NCI-H460 (cell line): ENCODE measurements at places on chromosomes 5 and 9. TPM values are rescaled to one million over a fixed set of nuclear protein-coding genes. Genes with fewer than 3 reads are reported as not detected.

LMBRD2 gene
- 9.7 and 11.5 TPM in 2 replicates for total RNA-seq

FBP2 gene
- total RNA-seq = not detected in 2 replicates

TUSC1 gene
- total RNA-seq = 13.7 and 20.7 TPM in 2 replicates

PCDHGA7 gene
- 0.54 and 0.55 TPM in 2 replicates for total RNA-seq

CKMT2 gene
- not detected in 2 replicates for total RNA-seq

NUTM2G gene
- total RNA-seq = not detected in 2 replicates

CNTFR gene
- total RNA-seq = 0.17 TPM in 1 of 2 replicates, not detected in the other

PRRX2 gene
- 5.1 and 9.1 TPM in 2 replicates for total RNA-seq

CXCL14 gene
- total RNA-seq = 0.12 and 0.26 TPM in 2 replicates

C9orf50 gene
- 0.20 TPM in 1 of 2 replicates, not detected in the other for total RNA-seq

NR4A3 gene
- 5.8 and 7.1 TPM in 2 replicates for total RNA-seq

- no peak for DNase-seq
Measured at GRCh38 chr5:51686622-51687021, 303.4 kb downstream of the ISL1 start.

DNA sequence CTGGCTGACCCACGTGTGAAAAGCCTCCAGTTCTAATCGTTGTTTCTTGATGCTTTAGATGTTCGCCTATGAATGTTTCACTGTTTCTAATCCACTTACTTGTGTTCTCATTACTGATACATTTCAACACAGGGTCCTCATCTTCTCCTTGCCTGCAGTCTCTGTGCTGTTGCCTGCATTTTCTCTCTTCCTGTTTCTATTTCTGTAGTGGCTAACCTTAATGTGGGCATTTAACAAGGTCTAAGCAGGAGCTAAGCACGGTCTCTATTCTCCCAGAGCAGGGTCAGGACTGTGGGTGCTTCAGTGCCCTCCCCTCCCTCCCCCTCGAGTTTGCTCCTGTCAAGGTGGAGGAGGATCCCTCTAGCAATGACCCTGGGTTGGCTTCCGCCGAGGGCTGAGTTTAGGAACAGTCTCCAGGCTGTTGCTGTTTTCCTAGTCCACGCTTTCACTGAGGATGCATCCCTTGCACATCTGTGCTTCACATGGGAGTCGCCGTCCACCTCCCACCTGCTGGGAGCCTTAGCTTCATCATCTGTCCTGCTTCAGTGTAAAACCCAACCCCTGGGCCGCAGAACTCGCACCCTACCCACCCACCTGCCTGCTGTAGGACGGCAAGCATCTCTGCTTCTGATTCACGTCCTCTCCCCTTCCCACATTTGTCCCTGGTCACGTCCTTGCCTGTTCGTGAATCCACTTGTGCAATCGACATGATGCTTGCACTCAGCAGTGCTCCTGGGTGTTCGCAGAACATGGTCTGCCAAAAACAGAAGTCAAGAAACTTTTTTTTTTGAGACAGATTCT lies 2.4 kb upstream of the EXOC3 start:
- DNase-seq = no peak

DNA sequence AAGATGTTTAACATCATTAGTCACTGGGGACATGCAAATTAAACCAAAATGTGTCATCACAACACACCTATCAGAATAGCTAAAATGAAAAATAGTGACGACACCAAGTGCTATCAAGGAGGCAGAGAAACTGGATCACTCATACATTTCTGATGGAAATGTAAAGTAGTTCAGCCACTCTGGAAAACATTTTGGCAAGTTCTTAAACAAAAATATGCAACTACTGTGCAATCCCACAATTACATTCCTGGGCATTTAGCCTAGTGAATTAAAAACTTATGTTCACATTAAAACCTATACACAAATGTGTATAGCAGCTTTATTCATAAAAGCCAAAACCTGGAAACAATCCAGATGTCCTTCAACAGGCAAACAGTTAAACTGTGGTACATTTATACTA lies 53.1 kb downstream of the SVEP1 start:
- DNase-seq = no peak

DNA sequence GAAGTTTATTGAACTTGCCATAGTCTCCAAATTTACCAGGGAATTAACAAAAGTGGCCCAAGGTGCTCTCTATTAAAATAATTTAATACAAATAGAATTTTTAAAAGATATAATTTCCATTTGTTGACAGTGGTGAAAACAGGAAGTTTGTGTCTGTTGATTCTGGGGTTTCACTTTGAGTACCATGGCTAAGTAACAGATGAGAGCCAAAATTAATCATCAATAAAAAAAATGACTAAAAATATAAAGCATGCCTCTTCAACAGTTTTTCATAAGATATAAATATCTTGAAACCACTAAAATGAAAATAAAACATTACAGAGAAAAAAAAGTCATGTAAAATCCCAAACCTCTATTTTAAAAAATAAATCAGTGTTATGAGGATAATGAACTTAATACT lies 49.8 kb downstream of the SGCD start:
- no peak for DNase-seq

GRCh38 chr5:138692370-138692769 lies 60.9 kb upstream of the CTNNA1 start:
- no peak for DNase-seq

GRCh38 chr9:26727471-26727870 lies 165.1 kb downstream of the CAAP1 start:
- DNase-seq = no peak

- DNase-seq = no peak
Measured at GRCh38 chr9:137757613-137758029, 120.0 kb upstream of the CACNA1B start.

DNA sequence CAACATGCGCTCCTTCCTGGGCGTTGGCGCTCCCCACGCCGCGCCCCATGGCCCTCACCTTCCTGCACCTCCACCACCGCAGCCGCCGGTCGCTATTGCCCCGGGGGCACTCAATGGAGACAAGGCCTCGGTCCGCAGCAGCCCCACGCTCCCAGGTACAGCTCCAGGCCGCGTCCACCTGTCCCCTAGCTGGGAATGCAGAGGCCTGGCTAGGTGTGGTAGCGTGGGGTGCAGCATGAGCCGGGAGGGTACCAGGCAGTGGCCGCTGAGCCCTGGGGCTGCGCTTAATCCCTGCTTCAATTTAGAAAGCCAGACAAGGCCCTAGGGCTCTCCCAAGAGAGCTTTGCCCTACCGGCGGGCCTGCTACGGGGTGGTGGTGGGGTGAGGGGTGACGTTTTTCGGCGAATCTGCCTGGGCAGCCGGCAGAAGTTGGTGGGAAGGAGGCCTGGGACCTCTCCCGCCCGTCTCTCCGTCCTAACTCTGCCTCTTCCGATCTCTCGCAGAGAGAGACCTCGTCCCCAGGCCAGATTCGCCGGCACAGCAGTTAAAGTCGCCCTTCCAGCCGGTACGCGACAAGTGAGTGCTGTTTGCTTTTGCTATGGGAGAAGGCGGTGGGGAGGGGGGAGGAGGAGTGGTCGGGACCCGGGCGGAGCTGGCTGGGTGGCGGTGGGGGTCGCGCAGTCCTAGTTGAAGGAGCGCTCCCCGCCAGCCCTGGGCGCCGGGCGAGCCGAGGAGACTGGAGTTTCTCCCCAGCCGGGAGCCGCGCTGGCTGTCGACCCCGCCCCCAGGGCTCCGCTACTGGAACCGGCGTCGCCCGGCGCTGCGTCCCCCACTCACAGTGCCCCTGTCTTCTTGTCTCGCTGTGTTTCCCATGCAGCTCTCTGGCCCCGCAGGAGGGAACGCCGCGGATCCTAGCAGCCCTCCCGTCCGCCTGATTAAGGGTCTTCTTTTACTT lies 4.8 kb downstream of the IRX1 start:
- no peak for DNase-seq

GRCh38 chr5:88675708-88676636 lies 207.0 kb downstream of the MEF2C start:
- peak; percentile 88 for DNase-seq

- DNase-seq = peak; percentile 48
Measured at GRCh38 chr9:14372437-14373335, 58.7 kb upstream of the NFIB start.

GRCh38 chr5:148474025-148474511 lies 90.3 kb downstream of the FBXO38 start:
- DNase-seq = no peak
